ENCODE measurements at places on chromosomes 12 and 14.

- no peak for DNase-seq
Observed at GRCh38 chr12:123854918-123855317, 92.8 kb downstream of the DNAH10 start.

GRCh38 chr12:50597200-50598195 lies 92.7 kb downstream of the DIP2B start:
- peak; percentile 4 for DNase-seq

- no peak for DNase-seq
Observed at GRCh38 chr12:64082116-64082515, 140.0 kb downstream of the KICS2 start.

GRCh38 chr12:101803978-101804377 lies 26.8 kb downstream of the GNPTAB start:
- no peak for DNase-seq

GRCh38 chr14:65312859-65313258 lies 99.7 kb upstream of the FUT8 start:
- DNase-seq, result no peak

GRCh38 chr12:68304626-68305025 lies 27.5 kb downstream of the MDM1 start:
- no peak for DNase-seq

- DNase-seq, result no peak
Observed at GRCh38 chr14:103526247-103526913, 2.6 kb upstream of the TRMT61A start.

DNA sequence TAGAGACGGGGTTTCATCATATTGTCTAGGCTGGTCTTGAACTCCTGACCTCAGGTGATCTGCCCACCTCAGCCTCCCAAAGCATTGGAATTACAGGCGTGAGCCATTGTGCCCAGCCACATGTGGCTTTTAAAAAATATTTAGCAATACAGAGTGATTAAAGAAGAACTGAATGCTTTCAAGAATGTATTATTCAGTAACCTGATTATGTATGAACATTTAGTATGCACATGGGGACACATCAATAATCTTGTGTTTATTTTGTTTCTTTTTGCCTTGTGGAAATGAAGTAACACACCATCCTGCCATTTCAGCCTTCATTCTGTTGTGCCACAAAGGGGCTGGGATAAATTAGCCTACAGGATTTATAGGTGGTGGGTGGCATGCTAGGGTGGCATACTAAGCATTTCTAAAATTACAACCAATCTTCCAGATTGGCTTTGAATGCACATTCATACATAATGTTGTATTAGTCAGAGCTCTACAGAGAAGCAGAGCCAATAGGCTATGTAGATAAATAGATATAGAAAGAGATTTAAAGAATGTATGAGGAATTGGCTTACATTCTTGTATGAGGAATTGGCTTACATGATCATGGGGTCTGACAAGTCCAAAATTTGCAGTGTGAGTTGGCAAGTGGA lies 25.5 kb upstream of the TXNRD1 start:
- no peak for DNase-seq

DNA sequence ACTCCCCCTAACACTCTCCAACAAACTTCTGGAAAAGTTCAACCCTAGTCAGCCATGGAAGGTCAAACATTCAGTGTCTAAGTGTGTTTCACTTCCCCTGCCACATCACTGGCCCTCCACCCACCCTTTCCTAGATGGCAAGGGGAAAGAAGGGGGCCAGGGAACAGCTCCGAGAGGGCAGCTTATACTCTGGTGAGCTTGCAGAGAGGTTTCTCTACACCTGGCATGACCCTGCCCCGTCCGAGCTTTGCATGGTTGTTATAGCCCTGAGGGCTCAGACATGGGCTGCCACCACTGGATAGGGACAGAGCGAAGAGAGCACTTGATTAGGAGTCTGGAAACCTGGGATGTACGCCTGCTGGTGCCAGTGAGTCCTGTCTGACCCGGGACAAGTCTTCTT lies 4.0 kb downstream of the ACVRL1 start:
- DNase-seq, result no peak

DNA sequence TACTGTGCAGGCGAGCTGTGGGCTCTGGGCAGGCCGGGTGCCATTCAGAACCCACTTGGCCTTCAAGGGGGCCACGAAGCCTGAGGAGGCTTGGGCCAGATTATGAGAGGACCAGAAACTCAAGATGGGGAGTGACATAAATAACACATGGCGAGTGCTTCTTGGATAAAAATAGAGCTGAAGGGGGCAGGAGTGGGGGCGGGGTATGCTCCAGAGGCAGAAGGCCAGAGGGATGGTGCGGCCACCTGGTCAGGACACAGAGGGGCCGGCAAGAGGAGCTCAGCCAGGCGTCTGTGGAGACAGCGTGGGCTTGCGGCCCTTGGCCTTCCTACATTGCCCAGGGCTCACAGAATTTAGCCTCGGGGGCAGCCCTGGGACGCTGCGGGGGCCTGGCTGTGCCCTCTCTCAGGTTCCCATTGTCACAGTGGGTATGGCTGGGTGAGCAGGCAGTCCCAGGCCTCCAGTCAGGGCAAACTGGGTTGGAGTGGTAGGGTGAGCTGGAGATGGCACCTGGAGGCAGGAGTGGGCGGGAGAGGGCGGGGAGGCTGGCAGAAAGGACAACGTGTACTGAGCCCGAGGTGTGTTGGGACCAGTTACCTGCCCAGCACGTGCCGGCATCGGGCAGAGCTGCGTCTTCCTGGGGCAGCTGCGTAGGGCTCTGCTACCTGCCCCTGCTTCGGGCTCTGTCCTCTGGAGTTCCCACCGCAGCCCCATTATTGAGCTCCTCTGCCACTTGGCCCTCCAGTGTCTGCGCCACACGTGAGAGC lies 7.4 kb upstream of the SLC25A29 start:
- no peak for DNase-seq

DNA sequence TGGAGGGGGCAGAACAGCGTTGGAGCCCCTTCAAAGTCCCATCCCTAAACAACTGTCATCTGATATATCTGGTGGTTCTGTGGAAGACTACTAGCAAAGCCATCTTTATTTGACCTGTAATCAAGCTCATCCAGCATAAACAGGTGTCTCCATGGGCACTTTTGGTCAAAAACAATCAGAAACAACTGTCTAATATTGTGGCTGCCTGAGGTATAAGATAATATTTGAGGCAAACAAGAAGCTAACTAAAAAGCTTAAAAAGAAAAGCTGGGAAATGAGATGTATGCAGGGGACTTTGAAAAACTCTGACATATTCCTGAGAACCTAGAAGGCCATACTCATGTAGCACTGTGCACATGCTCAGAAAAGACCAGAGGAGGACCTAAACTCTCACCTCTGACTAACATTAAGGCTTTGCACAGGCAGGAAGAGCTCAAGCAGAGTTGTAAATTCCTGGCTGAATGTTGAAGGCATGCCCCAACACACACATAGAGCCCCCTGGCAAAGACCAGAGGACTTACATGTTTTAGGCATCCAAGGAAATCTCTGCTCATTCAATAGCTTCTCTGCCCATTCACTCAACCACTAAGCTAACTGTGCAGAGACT lies 27.2 kb upstream of the AP4S1 start:
- DNase-seq, result no peak

GRCh38 chr12:6450869-6451347 lies 934 bp upstream of the TAPBPL start:
- DNase-seq, result no peak

DNA sequence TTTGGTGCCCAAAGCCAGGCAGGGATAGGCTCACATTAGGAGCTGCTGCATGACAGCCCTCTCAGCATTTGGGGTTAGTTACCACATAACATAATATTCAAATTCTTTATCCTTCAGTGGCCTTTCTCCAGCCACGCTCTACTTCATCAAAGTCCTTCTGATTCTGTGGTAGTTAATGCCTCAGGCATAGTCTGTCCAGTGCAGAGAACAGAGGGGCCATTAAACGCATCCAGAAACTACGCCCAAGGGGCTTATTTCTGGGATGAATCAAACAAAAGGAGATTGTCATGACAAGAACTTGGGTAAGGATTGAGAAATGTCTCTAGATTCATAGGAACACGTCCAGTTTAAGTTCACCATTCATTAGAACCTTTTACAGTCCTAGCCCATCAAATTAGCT lies 183.4 kb upstream of the PLXNC1 start:
- DNase-seq, result no peak

DNA sequence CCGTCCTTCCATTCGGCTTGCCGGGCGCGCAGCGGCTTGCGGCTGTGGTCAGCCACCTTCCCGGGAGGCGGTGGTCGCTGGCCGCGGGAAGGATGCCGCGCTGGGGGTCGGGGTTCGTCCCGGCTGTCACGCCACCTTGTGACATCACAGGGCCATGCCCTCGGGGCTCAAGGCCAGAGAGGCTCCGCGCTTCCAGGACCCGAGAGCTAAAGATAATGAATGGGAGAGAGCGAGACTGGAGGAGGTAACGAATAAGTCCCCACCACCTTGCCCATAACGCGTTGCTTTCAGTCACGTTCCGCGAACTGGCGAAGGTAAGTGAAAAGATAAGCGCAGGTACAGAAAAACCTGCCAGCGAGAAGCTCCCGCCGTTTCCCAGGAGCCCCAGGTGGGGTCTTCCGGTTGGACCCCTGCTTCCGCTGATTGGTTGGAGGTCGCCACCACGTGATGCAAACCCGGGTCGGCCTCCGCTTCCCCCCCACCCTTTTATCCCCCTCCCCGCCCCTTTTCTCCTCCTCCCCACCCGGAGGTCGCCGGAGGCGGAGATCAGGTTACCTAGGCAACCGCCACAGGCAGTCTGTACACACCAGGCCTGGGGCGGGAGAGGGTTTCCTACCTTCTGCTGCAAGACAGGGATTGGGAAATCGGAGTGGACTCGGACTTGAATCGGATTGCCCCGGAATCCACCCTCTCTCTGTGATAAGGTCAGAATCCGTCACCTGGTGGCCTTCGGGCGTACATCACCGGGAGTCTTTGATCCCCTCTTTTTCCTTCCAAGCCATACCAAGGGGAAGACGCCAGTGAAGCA lies at the start of gene LRRC9:
LRRC9 (plus strand) TSS at position 575 of the 808 bp plus-strand sequence.
- no peak for DNase-seq

GRCh38 chr12:86744547-86745212 lies 488.5 kb upstream of the MGAT4C start:
- no peak for DNase-seq

DNA sequence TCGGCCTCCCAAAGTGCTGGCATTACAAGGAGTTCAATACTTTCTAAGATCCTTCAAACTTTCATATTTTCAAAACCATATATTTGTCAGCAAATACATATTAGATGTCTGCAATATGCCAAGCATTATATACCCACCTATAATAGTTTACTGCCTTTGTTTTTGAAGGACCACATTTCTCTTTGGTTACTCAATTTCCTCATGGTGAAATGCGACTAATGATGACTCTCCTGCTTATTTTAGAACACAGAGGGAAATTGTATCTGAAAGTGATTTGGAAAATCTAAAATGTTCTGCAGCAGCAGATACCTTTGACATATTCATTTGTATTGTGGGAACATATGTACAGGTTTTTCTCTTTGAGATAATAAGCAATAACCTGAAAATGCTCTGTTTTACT lies 2.7 kb upstream of the CNTN1 start:
- no peak for DNase-seq

DNA sequence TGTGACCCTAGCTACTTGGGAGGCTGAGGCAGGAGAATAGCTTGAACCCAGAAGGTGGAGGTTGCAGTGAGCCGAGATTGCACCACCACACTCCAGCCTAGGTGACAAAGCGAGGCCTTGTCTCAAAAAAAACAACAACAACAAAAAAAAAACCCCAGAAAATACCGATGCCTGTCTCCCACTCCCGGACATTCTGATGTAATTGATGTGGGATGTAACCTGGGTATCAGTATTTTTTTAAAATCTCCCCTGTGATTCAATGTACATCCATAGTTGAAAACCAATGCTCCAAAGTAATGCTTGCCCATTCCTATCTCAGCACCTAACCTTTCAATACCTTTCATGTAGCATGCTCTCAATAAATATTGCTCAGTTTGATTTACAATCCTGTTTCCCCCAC lies 11.7 kb upstream of the TMED10 start:
- no peak for DNase-seq

DNA sequence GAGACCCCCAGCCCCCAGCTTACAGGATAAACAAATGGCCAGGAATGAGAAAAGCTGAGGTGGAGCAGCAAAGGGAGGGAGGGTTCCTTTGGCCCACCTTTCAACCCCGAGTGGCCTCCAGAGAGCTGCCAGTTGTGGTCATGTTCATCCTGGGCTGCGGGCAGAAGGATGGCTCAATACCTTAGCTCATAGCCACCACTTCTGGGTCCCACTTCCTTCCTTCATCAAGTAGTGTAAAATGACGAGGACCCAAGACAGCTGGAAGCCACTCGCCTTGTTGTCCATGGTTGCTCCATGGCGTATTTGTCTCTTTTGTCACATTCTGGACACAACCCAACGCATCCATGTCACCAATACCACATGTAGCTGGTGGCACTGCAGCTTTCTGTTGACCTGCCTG lies 24.2 kb downstream of the CRACR2A start:
- DNase-seq, result no peak

GRCh38 chr12:31578632-31579031 lies 12.3 kb downstream of the DENND5B start:
- no peak for DNase-seq

DNA sequence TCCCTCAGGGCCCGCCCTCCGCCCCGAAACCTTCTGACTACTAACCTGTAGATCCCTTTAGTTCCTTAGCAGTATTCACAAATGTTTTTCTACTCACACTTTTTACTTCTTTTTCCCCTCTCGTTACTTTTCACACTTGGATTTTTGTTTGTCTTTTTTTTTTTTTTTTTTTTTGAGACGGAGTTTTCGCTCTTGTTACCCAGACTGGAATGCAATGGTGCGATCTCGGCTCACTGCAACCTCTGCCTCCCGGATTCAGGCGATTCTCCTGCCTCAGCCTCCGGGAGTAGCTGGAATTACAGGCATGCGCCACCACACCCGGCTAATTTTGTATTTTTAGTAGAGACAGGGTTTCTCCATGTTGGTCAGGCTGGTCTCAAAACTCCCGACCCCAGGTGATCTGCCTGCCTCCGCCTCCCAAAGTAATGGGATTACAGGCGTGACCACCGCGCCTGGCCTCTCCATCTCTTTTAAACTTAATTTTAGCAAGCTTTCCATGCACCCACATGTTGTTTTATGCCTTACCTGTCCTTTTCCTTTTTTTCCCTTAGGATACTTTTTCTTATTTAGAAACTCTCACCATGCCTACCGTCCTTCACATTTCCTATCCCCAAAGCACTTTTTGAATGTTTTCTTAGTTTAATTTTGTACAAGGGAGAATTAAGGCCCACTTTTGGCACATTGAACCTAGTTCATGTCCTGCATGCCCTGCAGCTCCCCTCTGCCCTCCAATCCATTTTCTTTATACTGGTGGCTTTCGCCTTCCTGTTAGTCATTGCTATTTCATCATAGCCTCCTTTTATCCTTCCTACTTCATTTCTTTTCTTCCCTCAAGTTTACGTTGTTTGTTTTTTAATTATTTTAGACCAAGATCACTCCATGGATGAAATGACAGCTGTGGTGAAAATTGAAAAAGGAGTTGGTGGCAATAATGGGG lies 1.1 kb downstream of the SP1 start:
- no peak for DNase-seq

DNA sequence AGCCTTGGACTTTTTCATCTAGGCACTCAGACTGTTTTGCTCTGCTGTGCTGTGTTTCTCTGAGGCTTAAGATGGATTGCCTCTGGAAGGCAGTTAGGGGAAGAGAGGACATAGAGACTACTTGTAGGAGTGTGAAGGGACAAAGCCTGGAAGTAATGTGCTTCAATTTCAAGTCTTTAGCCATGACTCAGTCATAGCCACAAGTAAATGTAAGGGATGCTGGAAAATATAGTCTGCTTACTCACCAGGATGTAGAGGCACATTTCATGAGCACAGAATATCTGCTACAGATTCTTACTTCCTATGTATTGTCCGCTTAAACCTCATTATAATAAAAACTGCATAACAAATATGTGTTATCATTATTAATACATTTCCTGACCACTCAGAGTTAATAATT lies 794.3 kb upstream of the NOVA1 start:
- DNase-seq, result no peak
